HuH-7 (cell line): ENCODE measurements at places on chromosomes 6 and 20.

GRCh38 chr20:1566701-1567100, 9.2 kb upstream of the SIRPD start:
- DNase-seq = no peak

- no peak for DNase-seq
These were observed 174.9 kb downstream of the QKI start for GRCh38 chr6:163589387-163589786.

GRCh38 chr6:166375013-166375412, 7.7 kb downstream of the MPC1 start:
- no peak for DNase-seq

- no peak for DNase-seq
These were observed 116.5 kb downstream of the MAP3K4 start for GRCh38 chr6:161107779-161108730.

- no peak for DNase-seq
These were observed 3.9 kb downstream of the PLCG1 start for GRCh38 chr20:41141153-41141815.

DNA sequence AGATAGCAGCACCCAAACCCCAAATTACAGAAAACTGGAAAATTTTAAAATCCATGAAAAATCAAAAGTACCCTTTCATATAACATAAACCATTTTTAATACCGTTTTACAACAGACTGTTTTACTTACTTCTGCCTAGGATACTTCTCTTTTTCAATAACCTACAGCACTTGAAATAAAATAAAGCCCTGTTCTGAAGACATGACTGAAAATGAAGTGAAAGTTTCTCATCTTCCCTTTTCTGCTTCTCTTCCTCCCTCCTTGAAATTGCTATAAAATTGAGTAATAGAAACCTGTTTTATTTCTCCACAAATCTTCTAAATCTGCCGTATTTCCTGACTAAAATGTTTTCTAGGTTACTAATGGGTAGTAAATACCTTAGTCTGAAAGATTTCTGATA, 20.3 kb downstream of the MMS22L start:
- DNase-seq = no peak

DNA sequence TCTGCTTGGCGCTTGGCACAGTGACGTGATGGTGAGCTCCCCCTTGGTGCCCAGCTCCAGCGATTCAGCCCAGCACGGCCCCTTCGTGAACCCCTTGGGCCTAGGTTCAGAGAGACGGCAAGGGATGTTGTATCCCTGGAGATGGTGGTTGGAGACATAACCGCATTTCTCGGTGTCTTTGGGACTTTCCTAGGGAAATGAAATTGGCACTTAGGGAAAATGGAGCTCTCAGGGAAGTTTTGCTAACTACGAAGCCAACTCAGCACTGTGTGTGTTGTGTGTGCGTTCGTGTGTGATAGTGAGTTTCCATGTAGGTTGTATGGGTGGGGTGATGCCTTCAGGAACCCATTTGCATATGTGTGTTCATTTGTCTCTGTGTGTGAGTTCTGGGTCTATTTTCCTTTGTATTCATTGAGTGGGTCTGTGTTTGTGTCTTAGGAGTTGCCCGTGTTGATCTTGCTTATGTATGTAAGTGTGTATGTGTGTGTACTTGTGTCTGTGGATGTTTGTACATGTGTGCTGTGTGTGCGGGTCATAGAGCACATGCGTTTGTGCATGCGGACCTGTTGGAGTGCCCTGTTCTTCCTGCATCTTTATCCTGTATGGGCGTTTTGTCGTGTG, 46.4 kb downstream of the HNF4A start:
- DNase-seq = no peak

DNA sequence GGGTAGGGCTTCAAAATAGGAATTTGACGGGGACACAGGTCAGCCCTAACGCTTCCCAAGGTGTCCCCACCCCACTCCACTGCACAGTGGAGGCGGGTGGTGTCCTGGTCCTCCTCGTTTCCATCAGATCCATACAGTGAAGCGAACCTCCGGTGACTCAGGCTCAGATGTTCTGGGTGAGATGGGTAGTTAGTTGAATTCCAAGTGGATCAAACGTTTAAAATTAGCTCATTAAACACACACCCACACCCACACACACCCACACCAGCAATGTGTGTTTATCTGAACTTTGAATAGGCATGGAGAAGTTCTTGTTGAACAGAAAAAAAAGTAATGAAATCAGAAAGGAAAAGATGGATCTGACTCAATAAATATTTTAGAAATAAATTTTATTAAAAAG, 58.9 kb downstream of the CDH4 start:
- DNase-seq = no peak

DNA sequence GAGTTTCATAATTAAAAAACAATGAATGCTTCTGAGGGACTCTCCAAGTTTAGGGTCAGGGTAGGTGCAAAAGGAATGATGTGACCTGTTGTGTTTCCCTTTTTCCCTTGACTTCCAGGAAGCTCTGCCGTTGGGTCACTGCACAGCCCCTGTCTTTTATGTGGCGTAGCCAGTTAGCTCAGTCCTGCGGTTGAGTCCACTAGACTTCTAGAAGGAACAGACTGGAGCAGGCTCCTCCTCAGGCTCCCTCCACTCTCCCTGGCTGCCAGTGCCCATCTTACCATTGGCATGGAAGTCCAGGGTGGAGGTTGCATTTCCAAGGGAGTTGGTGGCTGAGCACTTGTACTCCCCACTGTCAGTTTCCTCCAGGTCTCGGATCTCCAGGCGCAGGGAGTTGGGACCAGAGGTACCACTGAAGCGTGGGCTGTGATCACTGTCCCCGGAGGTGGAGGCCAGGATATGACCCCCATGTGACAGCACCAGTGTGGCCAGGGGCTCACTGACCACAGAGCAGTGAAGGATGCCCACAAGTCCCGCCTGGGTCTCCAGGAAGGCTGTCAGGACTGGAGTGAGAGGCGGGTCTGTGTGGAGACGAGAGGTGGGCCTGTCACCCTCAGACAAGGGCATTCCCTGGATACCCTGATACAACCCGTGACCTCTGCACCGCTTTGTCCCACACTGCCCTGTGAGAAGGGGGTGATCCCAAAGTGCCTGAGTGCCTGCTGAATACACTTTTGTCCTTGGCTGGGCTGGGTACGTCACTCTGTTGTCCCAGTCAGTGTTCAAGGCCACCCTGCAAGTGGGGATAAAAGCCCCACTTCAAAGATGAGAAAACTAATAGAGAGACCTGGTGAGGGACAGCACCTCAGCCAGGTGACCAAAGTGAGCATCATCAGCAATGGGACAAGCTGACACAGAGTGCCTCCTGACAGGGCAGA, 11.1 kb downstream of the SIGLEC1 start:
- no peak for DNase-seq
